ENCODE measurements at places on chromosomes 12 and 14.
A peak's percentile ranks its signal among the peaks of the same experiment; 100 is the strongest.

- DNase-seq, result no peak
Observed at GRCh38 chr14:61704554-61704953, 9.2 kb downstream of the HIF1A start.

DNA sequence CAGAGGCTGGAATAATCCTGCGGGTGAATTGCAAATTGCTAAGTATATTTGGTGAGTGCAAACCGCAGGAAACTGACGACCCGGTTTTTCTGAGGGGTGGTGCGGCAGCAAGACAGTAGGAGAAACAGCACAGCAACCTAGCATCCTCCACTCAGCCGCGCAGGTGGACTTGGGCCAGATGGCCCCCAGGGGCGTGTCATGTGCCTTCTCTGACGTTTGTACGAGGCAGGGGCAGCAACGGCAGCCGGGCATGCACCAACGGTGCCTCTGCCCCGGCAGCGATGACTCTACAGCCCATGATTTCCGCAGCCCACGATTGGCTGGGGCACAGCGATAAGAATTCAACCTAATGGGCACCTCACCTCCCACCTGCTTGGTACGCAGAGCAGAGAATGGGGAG is 11.1 kb upstream of the CLEC2A start:
- DNase-seq, result no peak

GRCh38 chr14:36313206-36313605 is 7.2 kb downstream of the MBIP start:
- DNase-seq, result no peak

- DNase-seq, result no peak
Observed at GRCh38 chr12:132430838-132431774, 58.8 kb upstream of the FBRSL1 start.

DNA sequence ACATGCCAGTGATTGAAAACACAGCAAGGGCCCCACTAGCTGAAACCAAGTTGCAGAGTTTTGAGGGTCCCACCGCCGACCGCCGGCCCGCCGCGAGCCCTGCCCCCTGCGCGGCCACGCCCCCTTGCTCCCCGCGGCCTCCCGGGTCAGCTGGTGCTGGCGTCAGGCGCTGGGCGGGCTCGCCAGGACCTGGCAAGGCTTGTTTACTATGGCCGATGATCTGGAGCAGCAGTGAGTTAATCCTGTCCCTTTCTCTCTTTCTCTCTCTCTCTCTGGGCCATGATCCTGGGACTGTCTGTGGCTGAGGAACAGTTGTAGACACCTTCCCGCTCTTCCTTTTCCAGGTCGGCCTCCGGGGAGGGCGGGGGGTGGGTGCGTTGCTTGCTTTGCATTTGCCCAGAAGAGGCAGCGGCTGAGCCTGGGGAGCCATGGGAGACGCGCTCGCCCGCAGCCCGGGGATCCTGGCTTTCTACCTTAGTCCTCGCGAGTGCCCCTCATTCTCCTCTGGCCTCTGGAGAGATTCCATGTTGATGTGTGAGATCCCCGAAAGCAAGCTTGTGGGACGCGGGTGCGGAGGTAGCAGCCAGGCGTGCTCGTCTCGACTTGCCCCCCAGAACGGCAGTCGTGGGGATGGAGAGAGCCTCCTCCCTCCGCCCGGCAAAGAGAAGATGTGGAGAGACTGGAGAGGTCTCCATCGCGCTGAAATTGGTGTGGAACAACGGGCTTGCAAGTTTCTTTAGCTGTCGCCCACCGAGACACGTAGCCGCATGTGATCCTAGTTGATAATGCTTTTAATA is at the start of gene ABHD4:
ABHD4 (plus strand) TSS at position 202 of the 797 bp plus-strand sequence; CDS start at position 209, 7 bp downstream.
- DNase-seq, result peak; percentile 73

GRCh38 chr12:1640328-1641234 is 11.6 kb downstream of the WNT5B start:
- no peak for DNase-seq

- DNase-seq, result peak; percentile 48
Observed at GRCh38 chr12:98572010-98572409, 21.5 kb upstream of the SLC25A3 start.

GRCh38 chr12:109352184-109352583 is 4.5 kb downstream of the MYO1H start:
- DNase-seq, result no peak

DNA sequence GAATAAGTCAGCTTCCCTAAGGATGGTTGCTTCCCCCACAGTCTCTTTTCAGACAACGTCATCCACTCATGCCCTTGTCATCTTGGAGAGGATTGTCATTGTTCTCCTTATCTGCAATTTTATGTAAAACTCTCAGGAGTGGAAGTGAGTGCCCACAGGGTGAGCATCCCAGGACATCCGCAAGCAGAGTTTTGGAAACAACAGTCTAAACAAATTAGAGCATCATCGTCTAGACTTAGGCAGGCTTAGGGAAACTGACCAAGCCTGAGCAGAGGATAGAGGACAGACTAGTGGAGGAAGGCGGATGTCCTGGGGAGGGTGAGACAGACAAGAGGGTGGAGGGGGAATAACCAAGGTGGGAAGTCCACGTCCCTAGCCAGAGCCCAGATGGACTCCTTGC is 63.7 kb upstream of the BDKRB2 start:
- no peak for DNase-seq

- DNase-seq, result no peak
Observed at GRCh38 chr12:116152268-116152667, 125.2 kb downstream of the MED13L start.

GRCh38 chr12:97024393-97024792 is 117.3 kb downstream of the NEDD1 start:
- DNase-seq, result no peak

DNA sequence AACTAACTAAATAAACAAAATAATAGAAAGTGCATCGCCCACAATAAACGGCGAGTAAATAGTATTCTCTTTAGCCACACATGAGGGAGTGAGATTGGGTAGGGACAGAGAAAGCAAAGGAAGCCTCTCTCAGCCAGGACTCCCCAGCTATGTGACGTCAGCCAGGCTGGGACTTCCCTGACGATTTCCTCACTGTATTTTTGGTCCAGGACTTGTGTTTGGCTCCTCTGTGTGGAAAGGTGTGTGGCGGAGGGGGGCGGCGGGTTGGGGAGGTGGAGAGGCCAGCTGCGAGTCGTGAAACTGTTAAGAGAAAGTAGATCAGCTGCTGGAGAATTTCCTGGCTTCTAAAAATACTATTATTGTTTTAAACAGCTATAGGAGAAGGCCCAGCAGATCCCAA is 1124.6 kb downstream of the AACS start:
- DNase-seq, result no peak

DNA sequence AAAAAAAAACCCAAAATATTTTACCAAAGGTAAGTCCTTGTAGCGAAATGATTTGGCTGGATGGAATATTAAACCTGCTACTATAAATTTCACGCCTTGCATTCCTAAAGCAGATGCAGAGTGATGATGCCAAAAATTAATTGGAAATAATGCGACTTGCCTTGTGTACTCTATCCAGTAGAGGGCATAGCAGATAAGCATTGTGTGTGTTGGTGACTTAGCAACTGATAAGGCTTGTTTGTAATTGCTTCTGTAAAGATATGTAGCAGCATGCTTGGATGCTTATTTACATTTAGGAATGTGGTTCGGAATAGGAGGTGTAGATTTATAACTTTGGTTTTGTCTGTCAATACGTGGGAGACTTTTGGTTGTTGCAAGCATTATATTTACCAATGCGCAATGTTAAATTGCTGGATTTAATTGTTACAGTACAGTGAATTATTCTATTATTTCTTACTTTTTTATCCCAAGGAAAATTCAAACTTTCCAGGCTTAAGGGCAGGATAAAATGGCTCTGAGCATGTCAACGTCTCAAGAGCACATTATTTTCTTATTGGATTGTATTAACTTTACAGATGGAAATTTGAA is 80.5 kb downstream of the TMEM260 start:
- peak; percentile 61 for DNase-seq

DNA sequence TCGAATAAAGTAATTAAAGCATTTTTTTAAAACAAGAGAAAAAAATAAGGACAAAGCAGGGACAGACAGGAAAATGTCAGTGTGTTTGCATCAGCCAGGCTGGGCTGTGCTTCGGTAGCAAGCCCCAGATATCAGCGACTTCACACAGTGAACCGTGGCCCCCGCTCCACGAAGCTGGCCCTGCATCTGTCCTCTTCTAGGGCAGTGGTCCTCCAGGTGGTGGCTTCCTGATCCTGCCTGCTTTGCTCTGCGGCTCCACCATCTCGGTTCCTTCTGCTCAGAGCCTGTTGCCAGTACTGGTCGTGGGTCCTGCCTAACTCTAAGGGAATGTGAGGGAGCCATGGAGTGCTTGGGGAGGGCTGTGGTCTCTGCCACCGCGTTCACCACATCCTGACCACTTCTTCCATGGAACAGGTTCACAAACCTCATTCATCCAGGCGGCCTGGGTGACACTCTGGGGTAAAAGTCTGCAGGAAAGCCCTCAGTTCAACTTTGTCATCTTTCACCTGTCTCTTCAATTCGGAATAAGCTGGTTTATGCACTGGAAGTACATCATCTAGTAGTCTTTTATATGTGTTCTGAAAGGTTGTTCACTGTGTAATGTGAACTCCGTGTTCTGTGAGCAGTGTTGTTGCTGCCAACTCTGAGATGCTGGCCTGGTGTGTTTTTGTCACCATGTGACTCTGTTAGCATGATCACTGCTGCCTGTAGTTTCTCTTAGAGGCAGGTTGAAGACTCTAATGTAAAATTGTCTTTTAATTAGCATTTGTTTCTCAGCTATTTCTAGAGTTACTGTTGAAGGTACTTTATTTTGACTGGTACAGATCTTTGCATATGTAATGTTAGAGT is 47.9 kb downstream of the ANKRD9 start:
- no peak for DNase-seq

DNA sequence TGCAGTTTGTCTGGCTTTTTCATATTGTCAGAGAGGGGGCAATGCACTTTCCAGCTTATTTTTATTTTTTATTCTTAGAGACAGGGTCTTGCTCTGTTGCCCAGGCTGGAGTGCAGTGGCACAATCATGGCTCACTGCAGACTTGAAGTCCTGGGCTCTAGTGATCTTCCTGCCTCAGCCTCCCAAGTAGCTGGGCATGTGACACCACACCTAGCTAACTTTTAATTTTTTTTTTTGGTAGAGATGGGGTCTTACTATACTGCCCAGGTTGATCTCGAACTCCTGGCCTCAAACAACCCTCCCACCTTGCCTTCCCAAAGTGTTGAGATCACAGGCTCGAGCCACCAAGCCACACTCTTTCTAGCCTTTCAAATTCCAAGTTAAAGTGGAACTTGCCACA is 3.9 kb upstream of the A2ML1 start:
- no peak for DNase-seq

DNA sequence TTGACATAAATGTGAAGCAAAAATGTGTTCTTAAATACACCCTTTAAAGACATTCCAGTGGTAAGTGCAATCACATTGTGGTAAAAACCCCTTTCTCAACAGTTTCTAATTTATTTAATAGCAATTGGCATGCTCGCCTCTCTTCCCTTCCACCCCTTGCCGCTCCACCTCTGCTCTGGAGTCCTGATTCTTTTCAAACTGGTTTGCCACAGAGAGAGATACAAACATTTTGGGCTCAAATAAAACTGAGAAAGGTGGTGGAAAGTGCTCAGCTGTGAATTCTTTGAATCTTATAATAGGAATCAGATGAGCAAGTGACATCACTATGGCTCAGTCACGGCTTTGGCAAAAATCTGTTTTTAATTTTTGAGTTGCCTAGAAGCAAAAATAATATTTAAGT is 993.9 kb downstream of the GALC start:
- no peak for DNase-seq

DNA sequence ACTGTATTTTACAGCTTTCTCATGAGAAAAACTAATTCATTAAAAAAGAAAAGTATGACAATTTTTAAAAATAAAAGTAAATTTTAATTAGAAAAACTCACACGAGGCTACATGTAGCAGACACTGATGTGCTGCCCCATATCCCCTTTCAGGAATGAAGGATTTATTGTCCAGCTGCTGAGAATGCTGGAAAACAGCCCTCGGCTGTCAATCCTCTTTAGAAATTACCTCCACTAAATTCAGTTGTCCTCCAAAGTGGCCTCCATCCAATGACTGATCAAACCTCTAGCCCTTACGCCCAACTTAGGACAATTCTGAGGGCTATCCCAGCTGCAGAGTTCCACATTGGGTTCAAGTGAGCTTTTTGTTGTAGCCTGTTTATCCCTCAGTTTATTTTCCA is 29.8 kb upstream of the AP4S1 start:
- peak; percentile 11 for DNase-seq

- DNase-seq, result no peak
Observed at GRCh38 chr12:106308121-106308520, 5.6 kb downstream of the TCP11L2 start.

DNA sequence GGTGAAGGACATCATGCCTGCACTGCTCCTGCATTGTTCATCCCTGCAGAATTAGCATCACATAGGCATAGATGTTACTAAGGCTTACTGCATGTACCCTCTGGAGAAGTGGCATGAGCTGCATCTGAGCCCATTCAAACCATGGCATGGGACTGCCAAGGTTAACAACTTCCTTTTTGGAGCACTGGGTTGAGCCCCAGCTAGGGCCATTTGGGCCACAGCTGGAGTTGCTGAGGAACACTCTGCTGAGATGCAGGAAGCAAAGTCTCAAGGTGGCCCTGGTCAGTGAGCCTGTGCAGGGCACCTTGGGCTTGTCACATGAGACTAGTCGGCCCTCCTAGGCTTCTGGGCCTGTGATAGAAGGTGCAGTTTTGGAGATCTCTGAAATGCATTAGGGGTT is 511.2 kb downstream of the C12orf50 start:
- DNase-seq, result no peak

DNA sequence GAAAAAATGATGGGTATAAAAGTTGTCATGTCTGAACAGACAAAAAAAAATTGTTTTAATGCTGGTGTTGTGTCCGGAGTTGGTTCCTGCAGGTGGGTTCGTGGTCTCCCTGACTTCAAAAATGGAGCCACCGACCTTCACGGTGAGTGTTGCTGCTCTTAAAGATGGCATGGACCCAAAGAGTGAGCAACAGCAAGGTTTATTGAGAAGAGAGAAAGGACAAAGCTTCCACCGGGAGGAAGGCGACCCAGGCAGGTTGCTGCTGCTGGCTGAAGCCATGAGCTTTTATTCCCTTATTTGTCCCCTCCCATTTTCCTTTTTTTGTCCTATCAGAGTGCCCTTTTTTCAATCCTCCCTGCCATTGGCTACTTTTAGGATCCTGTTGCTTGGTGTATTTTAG is at the start of gene TAS2R31:
TAS2R31 (minus strand) TSS at position 101 of the 400 bp plus-strand sequence; CDS start at position 29, 72 bp downstream.
- no peak for DNase-seq

- DNase-seq, result no peak
Observed at GRCh38 chr12:89244536-89244935, 107.8 kb downstream of the DUSP6 start.

DNA sequence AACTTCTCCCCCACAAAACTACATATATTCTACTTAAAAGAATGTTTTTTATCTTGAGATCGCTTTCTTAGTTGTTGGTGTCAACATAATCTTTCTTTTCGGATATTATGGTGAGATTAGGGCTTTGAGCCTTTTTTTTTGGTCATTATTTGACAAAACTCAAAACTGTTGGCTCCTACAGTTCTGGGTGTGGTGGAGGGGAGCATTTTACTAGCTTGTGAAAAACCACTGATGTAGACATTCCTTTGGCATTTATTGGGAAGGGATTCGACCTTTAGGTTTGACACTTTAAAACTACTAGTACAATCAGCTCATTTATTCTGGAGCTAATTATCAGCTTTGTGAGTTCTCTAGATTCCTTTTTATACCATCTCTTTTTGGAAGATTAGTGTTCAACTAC is 24.4 kb downstream of the MSRB3 start:
- no peak for DNase-seq

All from HEK293T (cell line).